ENCODE measurements at places on chromosomes 5 and 9.

DNA sequence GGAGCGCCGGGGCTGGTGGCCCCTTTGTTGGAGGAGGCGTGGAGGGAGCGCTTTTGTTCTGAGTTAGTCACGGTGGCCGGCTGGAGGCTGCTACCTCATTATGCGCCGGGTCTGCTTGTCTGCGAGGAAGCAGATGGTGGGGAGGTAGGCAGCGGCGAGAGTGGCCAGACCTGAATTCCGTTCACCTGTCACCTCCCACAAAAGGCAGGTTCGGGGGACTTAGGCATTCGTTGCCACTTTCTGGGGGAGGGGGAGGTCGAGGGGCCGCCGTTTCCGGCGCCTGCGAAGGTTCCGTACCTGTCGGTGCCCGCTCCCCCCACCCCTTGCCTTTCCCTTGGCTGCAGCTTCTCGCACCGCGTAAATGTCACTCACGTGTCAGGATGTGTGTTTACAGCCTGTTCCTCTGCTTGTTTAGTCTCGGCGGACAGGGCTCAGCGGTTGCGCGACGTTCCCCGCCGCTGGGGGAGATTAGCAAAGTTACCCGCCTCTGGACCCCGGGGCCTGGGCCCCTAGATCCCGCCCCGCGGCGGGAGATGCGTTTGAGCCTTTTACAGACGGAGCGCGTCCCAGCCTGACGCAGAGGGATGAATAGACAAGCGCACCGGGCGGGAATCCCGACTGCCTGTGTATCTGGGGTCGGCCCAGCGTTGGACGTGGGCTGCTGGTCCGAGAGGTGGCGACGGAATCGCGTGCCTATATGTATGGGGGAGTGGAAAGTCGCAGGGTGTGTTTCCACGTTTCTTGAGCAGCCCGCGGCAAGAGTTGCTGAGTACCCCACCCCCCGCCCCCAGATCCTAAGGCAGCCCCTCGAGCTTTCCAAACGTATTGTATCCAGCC lies 2.7 kb upstream of the LHX2 start:
- DNase-seq = no peak

- DNase-seq = peak; percentile 42
Measured at GRCh38 chr5:16489322-16489791, 23.8 kb upstream of the ZNF622 start.

GRCh38 chr9:79764374-79764773 lies 192.6 kb downstream of the TLE4 start:
- DNase-seq = peak; percentile 96

- no peak for DNase-seq
Measured at GRCh38 chr9:133306242-133307204, 29.5 kb downstream of the SURF6 start.

- peak; percentile 77 for DNase-seq
Measured at GRCh38 chr5:72366324-72366976, 46.3 kb downstream of the PTCD2 start.

GRCh38 chr9:123590499-123590898 lies 234.5 kb downstream of the CRB2 start:
- no peak for DNase-seq

DNA sequence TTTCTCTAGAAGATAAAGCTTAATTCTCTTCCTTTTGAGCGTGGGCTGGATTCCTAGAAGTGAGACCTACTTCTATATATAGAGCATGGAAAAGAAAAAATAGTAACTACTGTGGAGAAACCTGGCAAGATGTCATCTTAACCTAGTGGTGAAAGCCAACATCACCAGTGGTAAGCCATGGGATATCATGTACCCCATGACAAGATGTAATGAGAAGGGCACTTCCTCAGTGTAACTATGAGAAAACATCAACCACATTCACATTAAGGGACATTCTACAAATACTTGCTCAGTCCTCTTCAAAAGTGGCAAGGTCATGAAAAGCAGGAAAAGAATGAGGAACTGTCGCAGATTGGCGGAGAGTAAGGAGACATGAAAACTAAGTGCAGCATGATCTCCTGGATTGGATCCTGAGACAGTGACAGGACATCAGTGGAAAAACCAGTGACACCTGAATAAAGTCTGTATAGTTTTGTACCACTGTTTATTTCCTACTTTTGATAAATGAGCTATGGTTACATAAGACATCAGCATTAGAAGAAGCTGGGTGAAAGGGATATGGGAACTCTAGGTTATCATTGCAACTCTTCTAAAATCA lies 65.4 kb downstream of the PRRC1 start:
- no peak for DNase-seq

- no peak for DNase-seq
Measured at GRCh38 chr5:170097934-170098333, 7.8 kb upstream of the FOXI1 start.

GRCh38 chr5:41095324-41096101 lies 24.4 kb upstream of the MROH2B start:
- DNase-seq = no peak

GRCh38 chr5:111236348-111236747 lies 12.2 kb downstream of the CAMK4 start:
- DNase-seq = no peak

DNA sequence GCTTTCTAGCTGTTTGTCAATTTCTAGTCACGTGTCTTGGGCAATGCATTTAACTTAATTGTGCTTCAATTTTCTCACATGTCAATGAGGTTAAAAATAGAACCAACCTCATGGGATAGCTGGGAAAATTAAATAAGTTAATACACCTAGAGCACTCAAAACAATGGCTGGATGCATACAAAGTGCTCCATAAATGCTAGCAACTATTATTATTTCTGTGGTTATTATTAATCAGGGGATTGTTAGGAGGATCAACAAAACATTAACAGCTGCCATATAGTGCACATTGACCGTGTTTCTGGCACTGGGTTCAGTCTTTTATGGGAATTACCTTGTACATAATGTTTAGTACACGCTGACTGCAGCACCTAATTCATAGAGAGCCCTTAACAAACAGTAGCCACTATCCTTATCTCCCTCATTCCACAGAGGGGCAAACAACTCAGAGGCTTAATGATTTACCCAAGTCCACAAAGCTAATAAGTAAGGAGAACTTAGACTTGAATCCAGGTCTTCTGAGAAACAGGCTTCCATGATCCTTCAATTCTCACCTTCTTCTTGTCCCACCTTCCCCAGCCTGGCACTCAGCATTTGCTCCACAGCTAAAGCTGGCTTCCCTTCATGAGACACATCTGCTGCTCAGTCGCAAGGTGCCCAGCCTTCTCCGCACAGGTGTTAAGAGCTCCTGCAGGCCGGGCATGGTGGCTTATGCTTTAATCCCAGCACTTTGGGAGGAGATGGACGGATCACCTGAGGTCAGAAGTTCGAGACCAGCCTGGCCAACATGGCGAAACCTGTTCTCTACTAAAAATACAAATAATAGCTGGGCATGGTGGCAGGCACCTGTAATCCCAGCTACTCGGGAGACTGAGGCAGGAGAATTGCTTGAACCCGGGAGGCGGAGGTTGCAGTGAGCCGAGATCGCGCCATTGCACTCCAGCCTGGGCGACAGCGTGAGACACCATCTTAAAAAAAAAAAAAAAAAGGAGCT lies 137.4 kb upstream of the ABCA1 start:
- no peak for DNase-seq
